ENCODE measurements at places on chromosomes 2 and 18. TPM values are rescaled to one million over a fixed set of nuclear protein-coding genes. Genes with fewer than 3 reads are reported as not detected.
A peak's percentile ranks its signal among the peaks of the same experiment; 100 is the strongest.

MC2R gene
- not detected for total RNA-seq

INPP4A gene
- 11.3 TPM for total RNA-seq

CNDP2 gene
- total RNA-seq = 167 TPM

GDF7 gene
- total RNA-seq = 5.0 TPM

MYOM1 gene
- 10.1 TPM for total RNA-seq

POTEI gene
- total RNA-seq = not detected

IL37 gene
- total RNA-seq = not detected

- H3K4me1 ChIP-seq = no peaks in the 10 kb centered on the region
- no peak for DNase-seq
- peaks cover 30% of the 10 kb centered on the region for H3K36me3 ChIP-seq
- H3K4me3 ChIP-seq = no peak overlapping the region
- H3K27me3 ChIP-seq = no peaks in the 10 kb centered on the region
- H3K27ac ChIP-seq = no peak overlapping the region
Observed at GRCh38 chr2:232793271-232793670, 16.9 kb upstream of the KCNJ13 start.

DNA sequence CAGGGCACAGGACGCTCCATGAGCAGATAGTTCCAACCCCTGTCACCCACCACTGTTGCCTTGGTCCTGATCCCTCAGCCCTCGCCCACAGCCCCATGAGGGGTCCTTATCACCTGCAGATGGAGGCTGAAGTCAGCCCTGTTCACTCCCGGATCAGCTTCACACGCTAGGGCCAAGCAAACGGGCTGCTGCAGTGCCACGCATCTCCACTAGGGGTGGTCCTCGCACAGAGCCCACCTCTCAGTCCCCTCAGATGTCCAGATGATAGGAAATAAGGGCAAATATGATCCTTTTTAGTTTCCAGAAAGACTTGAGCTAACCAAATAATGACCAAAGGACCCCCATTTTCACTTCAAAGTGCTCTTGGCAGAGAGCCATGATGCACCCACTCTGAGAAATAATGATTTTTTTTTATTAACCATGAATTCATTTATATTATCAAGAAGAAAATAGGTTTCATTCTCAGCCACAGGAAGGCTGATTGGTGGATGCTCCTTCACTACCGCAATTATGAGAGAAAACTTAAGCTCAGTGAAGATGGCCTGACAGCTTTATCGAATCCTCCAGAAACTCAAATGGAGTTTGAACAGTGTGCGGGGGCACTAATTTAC is 71.9 kb upstream of the KLHL29 start:
- peak; percentile 38 for DNase-seq
- H3K4me1 ChIP-seq = no peaks in the 10 kb centered on the region
- H3K4me3 ChIP-seq = no peak overlapping the region
- no peak overlapping the region for H3K27ac ChIP-seq
- no peaks in the 10 kb centered on the region for H3K27me3 ChIP-seq

GRCh38 chr2:226524381-226524843 is 275.2 kb downstream of the IRS1 start:
- H3K36me3 ChIP-seq = no peaks in the 10 kb centered on the region
- peaks cover 1% of the 10 kb centered on the region for H3K4me1 ChIP-seq
- H3K4me3 ChIP-seq = no peak overlapping the region
- H3K27me3 ChIP-seq = no peaks in the 10 kb centered on the region
- peak overlapping the region; percentile 22 for H3K27ac ChIP-seq
- DNase-seq = no peak

DNA sequence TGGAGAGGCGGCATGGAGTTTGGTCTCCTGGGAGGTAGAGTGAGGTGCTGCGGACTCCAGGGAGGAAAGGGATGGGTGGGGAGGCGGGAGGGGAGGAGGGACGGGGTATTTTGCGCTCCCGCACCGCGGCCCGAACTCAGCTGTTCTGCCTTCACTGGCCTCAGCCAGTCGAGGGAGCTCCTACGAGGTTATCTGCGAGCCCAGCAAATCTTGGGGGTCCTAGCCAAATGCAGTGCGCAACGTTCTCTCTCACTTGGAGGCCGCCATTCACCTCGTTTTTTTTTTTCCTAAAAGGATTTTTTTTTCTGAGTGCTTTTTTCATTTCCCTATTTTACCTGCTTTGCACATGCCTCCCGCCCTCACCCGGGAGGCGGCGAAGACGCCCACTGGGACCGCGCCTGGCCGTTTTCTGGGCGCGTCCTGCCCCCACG is 877 bp upstream of the BCL2L11 start:
- H3K4me3 ChIP-seq = peak overlapping the region; percentile 54
- H3K4me1 ChIP-seq = peaks cover 44% of the 10 kb centered on the region
- no peaks in the 10 kb centered on the region for H3K27me3 ChIP-seq
- DNase-seq = peak; percentile 47

DNA sequence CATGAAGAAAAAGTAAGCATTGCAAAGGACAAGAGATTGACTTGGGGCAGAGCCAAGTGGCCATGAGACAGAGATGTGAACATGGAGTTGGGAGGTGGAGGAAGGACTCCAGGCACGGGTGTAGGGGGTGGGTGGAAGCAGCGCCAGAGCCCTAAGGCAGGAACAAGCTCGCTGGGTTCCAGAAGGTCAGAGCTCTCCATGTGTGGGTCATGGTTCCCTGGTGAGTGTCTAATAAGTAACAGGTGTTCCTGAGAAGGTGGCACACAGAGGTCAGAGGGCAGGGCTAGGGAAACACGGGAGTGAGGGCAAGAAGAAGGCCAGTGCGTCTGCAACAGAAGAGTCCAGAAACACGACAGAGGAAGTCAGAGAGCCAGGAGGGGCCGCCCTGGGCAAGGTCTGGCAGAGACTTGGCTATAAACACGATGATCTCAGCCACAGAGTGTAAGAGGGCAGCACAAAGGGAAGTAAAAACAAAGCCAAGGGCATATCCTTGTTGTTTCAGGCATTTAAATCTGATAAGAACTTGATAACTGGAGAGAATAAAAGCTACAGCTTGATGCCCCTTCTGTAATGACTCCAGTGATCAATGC is 260.8 kb downstream of the TGIF1 start:
- no peak overlapping the region for H3K4me3 ChIP-seq
- H3K27me3 ChIP-seq = no peaks in the 10 kb centered on the region
- peaks cover 5% of the 10 kb centered on the region for H3K4me1 ChIP-seq
- H3K36me3 ChIP-seq = no peaks in the 10 kb centered on the region

DNA sequence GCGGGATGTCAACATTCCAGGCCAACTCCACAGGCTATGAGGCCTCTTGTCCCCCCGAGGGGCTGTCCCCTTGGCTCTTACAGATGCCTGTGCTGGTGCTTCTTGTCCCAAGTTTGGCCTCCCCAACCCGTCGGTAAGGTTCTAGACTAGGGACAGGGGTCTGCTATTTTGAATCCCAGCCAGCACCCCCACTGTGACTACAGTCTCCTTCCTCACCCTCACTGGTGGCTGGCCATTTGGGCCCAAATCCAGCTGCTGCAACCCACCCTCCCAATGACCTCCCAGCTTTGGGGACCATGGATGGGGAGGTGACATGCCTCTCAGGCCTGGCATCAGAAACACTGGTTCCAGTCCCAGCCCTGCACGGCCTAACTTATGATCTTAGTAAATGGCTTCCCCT is 18.7 kb downstream of the CFAP65 start:
- no peaks in the 10 kb centered on the region for H3K36me3 ChIP-seq
- H3K4me3 ChIP-seq = no peak overlapping the region
- no peak for DNase-seq
- no peaks in the 10 kb centered on the region for H3K27me3 ChIP-seq
- H3K27ac ChIP-seq = no peak overlapping the region

DNA sequence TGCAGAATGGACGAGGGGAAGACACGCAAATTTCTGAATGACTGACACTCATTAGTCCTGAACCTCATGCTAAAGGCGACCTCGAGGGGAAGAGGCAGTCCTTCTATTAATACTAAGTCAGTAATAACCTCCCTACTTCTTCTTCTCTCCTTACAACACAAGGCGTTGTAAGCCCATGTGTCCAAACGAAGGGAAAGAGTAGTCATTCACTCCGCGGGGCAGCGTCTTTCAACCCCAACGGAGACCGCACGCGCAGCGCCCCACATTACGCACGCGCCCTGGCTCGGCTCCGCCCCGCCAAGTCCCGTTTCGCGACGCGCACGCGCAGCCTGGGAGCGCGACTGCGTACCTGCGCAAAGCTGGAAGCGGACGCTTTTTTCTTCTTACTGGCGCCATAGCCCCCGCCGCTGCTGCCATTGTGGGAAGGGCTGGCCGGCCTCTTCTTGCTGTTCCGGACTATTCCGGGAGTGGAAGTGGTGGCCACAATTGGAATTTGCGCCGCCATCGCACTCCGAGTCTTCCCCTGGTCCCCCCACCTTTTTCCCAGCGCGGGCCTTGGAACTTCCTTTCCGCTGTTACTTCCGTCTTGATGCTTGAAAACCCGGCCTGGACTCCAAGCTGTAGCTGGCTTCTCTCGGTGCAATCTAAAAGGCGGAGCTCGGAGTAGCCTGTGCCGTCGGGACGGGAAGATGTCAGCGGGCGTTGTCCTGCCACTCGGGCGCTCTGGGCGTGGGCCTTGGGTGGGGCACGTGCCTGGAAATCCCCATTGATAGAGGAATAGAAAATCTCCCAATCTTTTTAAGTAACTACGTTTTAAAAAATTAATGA is at the start of gene INO80C:
INO80C (minus strand) TSS at position 591 of the 828 bp plus-strand sequence; CDS start at position 505, 86 bp downstream.
- H3K4me1 ChIP-seq = no peaks in the 10 kb centered on the region
- H3K27ac ChIP-seq = peak within 1 kb of the TSS; percentile 80
- peak; percentile 93 for DNase-seq

DNA sequence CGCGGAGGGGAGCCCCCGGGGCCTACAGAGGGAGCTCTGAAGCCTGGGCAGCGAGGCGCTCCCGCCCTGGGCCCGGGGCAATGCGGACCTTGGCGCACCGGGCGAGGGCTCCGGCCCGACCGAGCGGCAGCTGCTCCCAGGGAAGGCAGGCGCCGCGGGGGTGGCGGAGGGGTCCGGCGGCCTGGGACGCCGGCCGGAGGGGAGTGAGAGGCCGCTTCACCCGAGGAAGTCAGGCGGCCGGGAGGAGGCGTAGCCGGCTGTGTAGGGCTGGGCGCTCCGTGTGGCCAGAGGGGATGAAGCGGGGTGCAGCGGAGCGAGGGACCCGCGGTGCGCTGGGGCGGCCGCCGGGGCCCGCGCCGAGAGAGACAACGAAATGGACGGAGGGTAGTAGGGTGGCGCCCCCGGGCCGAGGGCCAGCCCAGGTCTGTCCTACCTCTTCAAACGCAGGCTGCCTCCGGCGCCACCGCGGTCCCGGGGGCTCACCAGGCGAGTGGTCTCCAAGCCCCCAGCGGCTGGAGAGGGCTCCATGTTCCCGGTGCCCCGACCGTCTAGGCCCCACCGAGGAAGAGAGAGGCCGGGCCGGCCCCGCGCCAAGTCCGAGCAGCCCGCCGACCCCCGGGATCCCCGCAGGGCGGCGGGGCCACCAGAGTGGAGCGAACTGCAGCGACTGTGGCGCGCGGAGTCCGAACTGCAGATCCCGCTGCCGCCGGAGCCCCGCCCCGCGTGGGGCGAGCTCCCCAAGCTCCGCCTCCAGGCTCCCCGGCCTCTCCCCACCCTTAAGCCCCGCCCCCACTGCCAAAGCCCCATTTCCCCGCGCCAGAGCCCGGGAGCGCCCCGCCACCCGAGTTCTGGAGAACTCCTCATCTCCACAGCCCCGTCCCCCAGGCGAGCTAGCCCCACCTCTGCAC is at the start of gene SLC30A3:
SLC30A3 (minus strand) TSS at position 669 of the 908 bp plus-strand sequence; CDS start at position 528, 141 bp downstream.
- peak; percentile 63 for DNase-seq
- H3K4me3 ChIP-seq = peak within 1 kb of the TSS; percentile 3
- no peak within 1 kb of the TSS for H3K27ac ChIP-seq
- peaks cover 2% of the 10 kb centered on the region for H3K27me3 ChIP-seq
- H3K4me1 ChIP-seq = peaks cover 26% of the 10 kb centered on the region

GRCh38 chr2:134336352-134336751 is 82.5 kb downstream of the MGAT5 start:
- no peaks in the 10 kb centered on the region for H3K27me3 ChIP-seq
- H3K4me1 ChIP-seq = no peaks in the 10 kb centered on the region
- no peaks in the 10 kb centered on the region for H3K36me3 ChIP-seq

DNA sequence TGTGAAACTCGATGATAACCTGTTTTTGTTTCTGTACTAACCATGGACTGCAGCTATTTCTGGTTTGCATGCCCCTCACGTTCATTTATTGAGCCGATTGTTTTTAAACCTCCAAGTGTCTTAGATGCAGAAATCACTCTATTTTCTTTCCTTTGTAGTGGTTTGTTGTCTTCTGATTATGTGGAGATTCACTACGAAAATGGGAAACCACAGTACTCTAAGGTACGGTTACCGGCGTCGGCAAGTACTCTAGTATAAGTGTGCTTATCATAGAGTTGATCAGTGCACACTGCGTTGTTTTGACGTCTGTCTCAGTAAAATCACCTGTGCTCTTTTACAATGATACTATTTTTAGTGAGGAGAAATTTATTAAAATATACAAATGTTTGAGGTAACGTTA is 87.4 kb downstream of the ADAM23 start:
- H3K27me3 ChIP-seq = no peaks in the 10 kb centered on the region
- no peak overlapping the region for H3K4me3 ChIP-seq
- no peaks in the 10 kb centered on the region for H3K4me1 ChIP-seq
- H3K36me3 ChIP-seq = no peaks in the 10 kb centered on the region

DNA sequence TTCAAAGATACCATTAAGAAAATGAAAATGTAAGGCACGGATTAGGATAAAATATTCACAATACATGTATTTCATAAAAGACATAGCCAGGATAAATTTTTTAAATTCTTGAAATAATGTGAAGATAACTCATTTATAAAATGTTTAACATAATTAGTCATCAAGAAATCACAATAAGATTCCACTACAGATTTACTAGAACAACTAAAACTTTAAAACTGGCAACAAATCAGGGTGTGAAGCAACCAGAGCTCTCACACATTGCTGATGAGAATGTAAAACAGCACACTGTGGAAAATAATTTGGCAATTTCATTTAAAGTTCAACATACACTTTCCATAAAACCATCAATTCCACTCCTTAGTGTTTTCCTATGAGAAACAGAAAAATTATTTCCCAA is 89.6 kb upstream of the UBE2E3 start:
- H3K36me3 ChIP-seq = no peaks in the 10 kb centered on the region
- H3K4me3 ChIP-seq = no peak overlapping the region
- H3K27me3 ChIP-seq = no peaks in the 10 kb centered on the region
- no peak for DNase-seq
- no peak overlapping the region for H3K27ac ChIP-seq

GRCh38 chr2:65144571-65144970 is 14.7 kb upstream of the RAB1A start:
- H3K27me3 ChIP-seq = no peaks in the 10 kb centered on the region
- no peak for DNase-seq
- H3K4me3 ChIP-seq = no peak overlapping the region
- H3K36me3 ChIP-seq = no peaks in the 10 kb centered on the region
- no peak overlapping the region for H3K27ac ChIP-seq
- no peaks in the 10 kb centered on the region for H3K4me1 ChIP-seq

GRCh38 chr18:44143072-44143471 is 537.6 kb upstream of the SETBP1 start:
- no peaks in the 10 kb centered on the region for H3K36me3 ChIP-seq
- H3K4me3 ChIP-seq = no peak overlapping the region
- no peak for DNase-seq
- H3K27me3 ChIP-seq = no peaks in the 10 kb centered on the region
- H3K4me1 ChIP-seq = no peaks in the 10 kb centered on the region
- H3K27ac ChIP-seq = no peak overlapping the region

GRCh38 chr2:37340637-37341036 is 3.8 kb upstream of the QPCT start:
- no peak overlapping the region for H3K27ac ChIP-seq
- DNase-seq = no peak
- no peaks in the 10 kb centered on the region for H3K36me3 ChIP-seq
- H3K27me3 ChIP-seq = no peaks in the 10 kb centered on the region
- H3K4me1 ChIP-seq = peaks cover 11% of the 10 kb centered on the region

- DNase-seq = no peak
- no peak overlapping the region for H3K27ac ChIP-seq
- no peaks in the 10 kb centered on the region for H3K4me1 ChIP-seq
- H3K4me3 ChIP-seq = no peak overlapping the region
- H3K36me3 ChIP-seq = no peaks in the 10 kb centered on the region
Observed at GRCh38 chr2:110106642-110107041, 9.0 kb downstream of the MALL start.
